ENCODE measurements at places on chromosomes 12 and 14.

DNA sequence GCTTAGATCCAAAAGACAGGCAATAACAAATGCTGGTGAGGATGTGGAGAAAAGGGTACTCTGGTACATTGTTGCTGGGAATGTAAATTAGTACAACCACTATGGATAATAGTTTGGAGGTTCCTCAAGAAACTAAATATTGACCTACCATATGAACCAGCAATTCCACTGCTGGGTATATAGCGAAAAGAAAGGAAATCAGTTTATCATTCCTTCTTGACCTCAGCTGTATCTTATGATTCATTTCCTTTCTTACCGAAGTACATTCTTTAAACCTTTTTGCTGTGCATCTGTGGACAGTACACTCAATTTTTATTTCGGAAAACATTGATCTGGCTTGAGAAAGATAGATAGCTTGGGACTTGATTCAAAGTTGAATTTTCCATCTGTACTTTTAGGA, 183.2 kb upstream of the LRFN5 start:
- no peak for DNase-seq

DNA sequence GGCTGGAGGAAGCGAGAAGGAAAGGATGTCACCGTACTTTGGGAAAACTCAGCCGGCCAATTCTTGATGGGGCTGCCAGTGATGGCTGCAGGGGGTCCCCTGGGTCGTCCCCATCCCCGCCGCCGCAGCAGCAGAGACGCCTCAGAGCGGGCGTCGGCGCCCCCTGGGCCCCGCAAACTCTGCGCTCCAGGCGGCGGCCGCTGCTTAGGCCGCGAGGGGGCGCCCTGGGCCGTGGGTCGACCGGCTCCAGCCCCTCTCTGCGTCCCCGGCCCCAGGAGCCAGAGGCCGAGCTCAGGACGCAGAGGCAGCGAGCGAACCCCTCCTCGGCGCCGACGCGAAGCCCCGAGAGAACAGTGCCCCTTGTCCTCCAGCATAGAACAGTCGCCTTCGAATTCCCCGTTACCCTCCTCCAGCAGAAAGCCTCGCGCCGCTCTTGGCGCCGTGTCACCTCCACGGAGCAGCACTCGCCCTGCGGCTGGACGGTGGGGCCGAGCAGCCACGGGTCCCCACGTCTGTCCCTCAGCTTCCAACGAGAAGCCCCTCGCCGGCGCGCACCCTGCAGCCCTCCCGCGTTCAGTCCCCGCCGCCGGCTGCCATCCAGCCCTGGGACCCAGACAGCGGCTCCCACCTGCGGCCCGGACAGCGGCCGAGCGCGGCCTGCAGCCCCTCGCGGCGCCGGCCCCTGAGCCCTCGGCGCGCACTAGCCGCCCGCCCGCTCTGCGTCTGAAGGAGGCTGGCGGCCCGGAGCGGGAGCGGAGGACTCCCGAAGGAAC, 106.6 kb downstream of the PRICKLE1 start:
- DNase-seq, result no peak

- DNase-seq, result peak; percentile 98
These were observed 15.6 kb downstream of the LGR5 start for GRCh38 chr12:71455028-71455737.

GRCh38 chr14:90418053-90418452, 21.2 kb downstream of the CALM1 start:
- DNase-seq, result no peak

DNA sequence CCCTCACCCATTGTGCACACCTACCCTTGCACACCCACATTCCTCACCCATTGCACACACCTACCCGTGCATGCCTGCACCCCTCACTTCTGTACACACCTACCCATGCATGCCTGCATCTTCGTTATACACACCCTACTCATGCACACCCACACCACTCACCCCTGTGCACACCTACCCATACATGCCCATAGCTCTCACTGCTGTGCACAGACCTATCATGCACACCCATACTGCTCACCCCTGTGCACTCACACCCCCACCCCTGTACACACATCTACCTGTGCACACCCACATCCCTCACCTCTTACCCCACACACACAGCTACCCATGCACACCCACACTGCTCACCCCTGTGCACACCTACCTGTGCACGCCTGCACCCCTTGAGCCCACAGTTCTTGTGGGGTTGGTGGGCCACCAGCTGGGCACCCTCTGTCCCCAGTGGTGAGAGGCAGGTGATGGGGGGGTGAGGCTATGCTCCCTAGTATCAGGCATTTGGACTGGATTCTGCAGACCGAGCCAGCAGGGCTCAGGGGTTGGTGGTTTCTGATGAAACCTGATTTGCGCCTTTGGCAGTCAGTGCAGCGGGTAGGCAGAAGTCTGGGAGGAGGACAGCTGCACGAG, 15.6 kb downstream of the CEP170B start:
- DNase-seq, result no peak

GRCh38 chr14:30681752-30682355, 59.7 kb downstream of the SCFD1 start:
- no peak for DNase-seq

DNA sequence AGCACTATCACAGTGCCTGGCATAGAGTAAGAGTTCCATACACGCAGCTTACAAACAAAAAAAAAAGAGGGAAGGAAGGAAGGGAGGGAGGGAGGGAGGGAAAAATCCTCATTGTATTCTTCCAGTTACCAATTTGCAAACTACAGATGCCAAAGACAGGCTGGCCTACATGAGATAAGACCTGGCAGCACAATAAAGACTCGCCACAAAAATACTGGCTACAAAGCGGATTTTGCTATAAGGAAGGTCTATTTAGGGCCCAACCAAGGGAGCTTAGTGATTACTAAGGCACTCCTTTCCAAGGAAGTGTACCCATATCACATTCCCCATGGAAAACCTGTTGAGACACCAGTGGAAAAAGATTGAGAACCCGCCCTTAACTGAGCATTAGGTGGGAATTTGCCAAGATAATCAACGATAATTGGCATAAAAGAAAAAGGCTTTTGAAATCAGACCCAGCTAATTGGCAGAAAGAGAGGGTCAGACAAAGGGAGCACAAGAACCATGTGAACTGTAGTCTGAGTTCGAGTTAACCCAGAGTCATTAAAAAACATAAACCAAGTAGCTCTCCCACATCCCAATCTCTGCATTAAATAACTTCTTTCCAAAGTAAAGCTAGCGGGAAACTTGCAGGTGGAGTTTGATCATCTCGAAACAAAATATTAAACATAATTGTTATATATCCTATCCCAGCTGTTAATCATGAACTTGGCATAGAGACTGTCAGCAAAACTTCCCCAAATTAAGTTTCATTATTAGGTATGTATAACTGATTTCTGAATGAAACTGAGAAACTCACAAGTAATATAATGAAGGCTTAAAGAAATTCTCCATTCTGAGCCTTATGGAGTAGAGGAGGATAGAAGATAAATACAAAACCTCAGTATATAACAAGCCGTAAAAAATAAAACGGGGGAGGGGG, 50.1 kb downstream of the PHLDA1 start:
- DNase-seq, result no peak
